ENCODE measurements at places on chromosomes 7 and 10.

GRCh38 chr10:103676851-103677417 is 178.4 kb downstream of the SH3PXD2A start:
- DNase-seq: no peak

DNA sequence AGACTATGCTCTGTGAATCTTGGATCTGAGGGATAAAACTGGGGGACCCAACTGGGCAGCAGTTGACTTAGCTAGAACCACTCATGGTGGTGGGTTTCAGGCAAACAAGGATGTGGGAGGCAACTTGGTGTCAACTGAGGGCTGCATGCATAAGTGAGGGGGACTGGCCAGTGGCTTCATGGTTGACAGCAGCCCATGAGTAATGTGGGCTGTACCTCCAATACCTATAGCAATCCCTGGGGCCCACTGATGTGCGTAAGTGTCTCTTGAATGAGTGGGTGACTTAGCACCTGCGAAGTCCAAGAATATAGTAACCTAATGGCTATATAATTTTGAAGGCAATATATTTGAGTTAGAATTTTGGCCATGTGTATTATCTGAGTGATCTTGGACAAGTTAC is 13.7 kb upstream of the MAP3K8 start:
- no peak for DNase-seq

GRCh38 chr7:133360201-133360600 is 107.3 kb downstream of the EXOC4 start:
- no peak for DNase-seq

GRCh38 chr10:727162-727790 is 37.8 kb upstream of the DIP2C start:
- no peak for DNase-seq

DNA sequence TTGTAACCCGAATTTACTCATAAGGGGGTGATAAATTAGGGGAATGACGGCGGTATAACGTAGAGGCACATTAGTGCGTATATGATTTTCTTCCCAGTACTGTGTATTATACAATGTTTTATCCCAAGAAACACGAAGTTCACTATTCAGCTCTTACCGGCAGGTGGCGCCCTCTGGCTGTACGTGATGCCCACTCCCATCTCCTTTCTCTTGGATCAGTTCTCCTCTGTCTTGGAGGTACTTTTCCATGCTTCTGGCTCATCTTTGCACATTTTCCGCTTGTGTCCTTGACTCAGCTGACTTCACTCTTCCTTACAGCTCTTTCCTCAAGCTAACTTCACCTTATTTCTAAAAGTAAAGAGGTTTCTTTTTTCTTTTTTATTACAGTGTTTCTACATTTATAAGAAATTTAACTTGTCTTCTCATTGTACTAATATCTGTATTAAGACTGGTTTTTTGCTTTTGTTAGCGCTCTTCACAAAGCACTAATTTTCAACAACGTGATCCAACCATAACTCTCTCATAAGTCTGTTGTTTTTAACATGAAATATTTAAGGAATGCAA is 21.3 kb downstream of the TMEM176B start:
- DNase-seq: no peak

GRCh38 chr7:32890010-32890792 is 1.4 kb downstream of the KBTBD2 start:
- DNase-seq: no peak

DNA sequence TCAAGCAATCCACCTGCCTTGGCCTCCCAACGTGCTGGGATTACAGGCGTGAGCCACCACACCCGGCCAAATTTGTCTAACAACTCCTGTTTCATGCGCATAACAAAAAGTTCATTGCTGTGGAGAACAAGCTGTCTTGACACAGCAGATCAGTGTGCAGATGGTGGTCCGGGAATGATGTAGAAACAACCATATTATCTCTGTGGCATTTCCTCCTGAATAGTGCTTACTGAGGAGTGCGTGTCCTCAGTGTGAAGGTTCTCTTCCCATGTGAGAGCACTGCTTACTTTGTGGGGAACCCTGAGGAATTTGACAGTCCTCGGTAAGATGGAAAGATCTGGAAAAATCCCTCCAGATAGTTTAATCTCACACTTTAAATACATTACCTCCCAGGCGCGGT is 30.3 kb upstream of the ZNF438 start:
- DNase-seq: no peak

DNA sequence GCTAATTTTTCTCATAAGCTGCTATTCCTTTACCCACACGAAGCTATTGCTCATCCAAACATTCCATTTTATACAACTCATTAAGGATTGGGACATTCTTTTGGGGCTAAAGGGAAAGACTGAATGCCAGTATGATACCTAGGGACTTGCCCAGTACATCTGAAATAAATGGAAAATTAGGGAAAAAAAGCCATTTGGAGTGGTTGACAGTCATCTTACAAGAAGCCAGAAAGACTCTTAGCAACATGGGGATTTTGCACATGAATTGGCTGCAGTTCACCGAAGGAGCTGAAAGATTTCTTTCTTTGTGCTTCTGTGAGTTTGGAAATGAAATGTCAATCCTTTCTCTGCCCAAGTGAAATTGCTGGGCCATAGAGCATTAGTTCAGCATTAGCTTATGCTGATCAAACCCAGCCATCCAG is 43.3 kb upstream of the MTURN start:
- no peak for DNase-seq

DNA sequence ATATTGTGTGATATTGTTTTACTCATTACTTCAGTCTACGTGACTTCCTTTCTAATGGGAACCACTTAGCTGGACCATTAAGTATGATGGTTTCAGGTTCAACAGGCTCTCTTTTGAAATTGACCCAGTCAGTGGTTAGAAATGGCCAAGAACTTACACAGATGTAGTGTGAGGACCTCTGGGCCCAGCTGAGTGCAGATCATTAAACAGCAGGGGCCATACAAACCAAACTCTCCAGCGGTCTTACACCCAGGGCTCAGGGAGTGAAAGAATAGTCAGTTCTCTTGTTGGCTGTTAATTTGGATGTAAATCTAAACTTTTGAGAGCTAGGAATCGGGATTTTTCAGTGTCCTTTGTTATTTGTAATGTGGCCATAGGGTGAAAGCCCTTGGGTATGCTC is 107.3 kb downstream of the CELF2 start:
- no peak for DNase-seq

DNA sequence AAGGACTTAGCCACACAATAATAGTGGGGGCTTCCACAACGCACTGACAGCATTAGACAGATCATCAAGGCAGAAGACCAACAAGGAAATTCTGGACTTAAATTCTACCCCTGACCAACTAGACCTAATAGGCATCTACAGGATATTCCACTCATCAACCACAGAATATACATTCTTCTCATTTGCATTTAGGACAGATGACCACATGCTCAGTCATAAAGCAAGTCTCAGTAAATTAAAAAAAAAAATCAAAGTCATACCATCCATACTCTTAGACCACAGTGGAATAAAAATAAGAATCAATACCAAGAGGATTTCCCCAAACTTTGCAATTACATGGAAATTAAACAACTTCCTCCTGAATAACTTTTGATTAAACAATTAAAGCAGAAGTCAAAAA is 155.9 kb downstream of the CDK14 start:
- DNase-seq: no peak

DNA sequence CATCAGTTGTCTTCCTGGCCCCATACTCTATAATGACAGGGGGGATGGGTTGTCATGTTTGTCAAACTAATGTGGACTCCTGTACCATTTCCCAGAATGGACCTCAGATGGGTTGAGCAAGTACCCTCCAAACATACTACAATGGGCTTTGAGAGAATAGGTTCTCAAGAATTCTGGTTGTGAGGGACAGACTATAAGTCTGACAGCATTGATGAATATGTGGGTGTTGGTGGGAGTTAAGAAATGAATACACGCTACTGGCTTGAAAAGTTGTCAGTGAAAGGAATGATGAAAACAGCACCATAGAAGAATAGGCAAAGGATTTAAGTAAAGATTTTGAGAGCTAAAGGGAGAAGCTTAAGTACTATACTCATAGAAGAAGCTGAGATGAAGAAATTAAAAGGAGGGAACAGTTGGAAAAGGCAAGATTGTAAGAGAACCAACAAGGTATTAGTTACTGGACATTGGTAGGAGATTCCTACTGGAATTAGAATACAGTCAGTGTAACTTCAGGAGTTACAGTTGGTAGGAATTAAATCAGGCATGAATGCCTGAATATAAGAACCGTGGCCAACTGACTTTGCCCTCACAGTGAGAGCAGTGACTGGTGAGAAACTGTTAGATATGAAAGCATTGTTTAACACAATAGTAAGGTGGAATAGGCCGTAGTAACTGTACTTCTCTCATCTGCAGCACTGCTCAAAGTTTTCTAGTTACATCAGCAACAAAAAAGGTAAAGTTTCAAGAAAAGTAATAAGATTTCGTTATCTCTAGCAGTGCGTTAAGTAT is 86.3 kb downstream of the LCOR start:
- no peak for DNase-seq

DNA sequence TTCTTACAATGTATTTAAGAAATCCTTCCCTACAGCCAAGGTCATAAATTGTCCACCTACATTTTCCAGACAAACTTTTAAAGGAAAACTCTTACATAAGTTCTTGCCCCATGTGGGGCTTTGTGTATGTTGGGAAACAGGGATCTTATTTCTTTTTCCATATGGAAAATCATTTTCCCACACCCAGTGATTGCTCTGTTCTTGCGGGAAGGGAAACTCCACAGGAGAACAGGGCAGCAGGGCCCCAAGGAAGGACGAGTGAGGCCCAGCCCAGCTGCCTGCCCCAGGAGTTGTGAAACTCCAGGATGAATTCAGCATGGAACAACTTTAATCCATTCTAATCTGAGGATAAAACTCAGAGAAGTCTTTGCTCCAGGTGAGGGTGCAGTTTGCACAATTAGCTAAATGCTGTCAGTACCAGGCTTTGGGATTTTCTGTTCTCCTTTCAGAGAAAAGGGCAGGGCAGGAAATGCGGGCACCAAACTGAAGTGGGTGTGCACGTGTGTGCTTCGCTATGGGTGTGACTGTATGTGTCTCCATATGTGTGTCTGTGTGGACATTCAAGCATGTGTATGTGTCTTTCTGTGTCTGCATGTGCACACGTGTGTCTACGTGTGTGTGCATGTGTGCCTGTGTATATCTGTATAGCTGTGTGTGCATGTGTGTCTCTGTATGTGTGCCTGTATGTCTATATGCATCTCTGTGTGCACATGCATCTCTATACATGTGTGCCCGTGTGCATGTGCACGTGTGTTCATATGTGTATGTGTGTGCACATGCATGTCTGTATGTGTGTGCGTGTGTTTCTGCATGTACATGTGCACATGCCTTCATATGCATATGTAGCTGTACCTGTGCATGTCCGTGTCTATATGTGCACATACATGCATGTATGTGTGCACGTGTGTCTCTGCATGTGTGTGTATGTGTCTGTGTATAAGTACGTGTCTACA is 102.0 kb upstream of the FAM20C start:
- DNase-seq: no peak

GRCh38 chr10:35167342-35167741 is 40.7 kb downstream of the CREM start:
- DNase-seq: no peak

DNA sequence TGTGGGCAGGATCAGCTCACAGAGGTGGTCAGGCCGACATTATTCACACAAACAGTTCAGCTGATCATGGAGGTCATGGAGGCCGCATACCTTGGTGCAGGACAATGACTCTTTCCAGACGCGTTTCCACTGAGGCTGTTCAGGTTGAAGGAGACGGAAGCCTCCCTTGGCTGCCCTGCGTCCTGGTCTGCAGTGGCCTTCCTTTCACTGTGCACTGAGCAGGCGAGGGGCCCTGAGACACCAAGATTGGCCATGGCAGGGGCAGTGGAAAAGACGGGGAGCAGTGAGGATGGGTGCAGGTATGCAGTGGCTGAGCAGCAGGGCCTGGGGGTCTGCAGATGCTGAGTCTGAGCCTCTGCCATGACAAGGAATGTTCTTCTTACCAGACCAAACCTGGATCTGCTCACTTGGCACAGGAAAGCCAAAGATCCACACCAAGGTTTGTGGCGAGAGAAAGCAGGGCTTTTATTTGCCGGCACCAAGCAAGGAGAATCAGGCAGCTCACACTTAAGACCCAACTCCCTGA is 263.3 kb downstream of the GLRX3 start:
- DNase-seq: no peak

DNA sequence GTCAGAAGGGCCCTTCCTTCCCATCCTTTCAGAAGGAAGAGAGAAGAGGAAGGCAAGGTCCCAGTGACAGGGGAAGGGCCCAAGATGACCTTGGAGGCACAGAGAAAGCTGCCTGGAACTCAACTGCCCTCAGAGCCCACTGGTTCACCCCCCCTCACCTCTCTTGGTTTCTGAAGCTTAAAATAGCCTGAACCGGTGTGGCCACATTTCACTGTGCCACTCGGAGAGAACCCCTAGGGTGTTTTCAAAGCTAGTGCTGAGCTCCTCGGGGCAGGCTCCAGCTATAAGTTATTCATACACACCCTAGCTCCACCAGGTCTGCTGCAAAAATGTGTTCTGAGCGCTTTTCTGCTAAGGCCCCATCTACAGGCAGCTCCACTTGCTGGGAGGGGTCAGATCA is 60.9 kb upstream of the ADRB1 start:
- DNase-seq: no peak

GRCh38 chr7:143255564-143255963 is 7.7 kb upstream of the GSTK1 start:
- no peak for DNase-seq

- DNase-seq: no peak
Observed at GRCh38 chr10:10178476-10178875, 839.2 kb upstream of the CELF2 start.

- no peak for DNase-seq
Observed at GRCh38 chr10:11035301-11035991, 17.8 kb downstream of the CELF2 start.

DNA sequence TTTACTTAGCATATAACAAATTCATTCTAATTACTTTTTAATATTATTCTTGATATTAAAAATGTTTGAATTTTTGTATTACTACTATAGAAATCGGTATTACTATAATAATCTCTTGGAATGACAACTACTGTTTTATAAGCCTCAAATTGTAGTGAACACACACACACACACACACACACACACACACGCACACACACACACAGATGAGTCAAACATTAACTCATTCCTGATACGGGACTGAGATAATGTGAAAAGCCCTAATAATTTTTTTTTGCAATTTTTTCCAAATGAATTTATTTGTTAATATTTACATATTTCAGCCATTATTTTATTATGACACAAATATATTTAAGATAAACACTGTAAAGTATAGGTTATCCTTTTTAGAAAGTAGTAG is 951.2 kb upstream of the PHF14 start:
- DNase-seq: no peak

DNA sequence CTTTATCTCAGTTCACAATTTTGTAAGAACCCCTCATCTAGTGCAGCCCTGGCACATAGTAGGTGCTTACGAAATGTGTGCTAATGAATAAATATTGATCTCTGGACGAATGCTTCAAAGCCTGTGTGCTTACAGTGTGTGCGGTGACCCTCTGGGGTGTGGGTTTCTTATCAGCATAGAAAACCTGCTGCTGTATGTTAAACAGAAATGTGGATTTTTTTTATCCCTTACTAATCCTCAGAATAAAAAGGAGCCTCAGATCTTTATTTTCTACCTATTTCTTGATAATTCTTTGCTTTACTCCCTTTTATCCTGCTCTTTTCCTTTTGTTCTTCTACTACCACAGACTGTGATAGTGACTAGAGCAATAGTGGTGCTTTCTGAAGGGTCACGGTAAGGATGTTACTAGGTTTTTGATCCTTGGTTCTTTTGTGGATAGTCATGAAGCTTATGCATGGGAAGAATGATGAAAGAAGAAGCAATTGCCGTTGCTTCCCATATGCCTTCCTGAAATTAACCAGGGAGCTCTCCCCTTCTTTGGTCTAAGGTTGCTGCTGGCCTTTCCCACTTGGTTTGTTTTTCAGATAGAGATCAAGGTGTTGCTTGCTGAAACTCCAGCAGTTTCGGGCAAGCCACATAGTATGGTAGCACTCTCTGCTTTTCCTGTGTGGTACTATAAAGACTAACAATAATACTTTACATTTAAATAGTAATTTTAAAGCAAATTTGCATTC is 44.7 kb downstream of the SPAG6 start:
- no peak for DNase-seq

All from cortex of kidney (tissue), 1 donor.